ENCODE measurements at places on chromosomes 16 and 17.

- DNase-seq, result peak; percentile 57
Observed at GRCh38 chr17:82204831-82205719, 7.6 kb downstream of the CCDC57 start.

DNA sequence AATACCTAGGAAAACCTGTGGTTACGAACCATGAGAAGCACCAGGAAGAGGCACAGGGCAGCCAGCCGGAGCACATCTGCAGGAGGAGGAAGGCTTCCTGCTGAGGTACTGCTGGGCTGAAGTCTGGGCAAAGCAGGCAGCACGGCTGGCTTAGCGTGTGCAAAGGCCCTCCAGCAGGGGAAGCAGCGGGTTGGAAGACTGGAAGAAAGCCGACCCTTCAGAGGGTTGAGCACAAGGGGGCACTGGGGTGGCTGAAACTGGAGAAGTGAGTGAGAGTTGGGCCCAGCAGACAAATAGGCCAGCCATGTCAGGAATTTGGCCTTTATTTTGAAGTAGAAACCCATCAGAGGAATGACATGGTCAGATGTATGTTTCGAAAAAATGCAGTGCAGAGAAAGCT lies 12.1 kb upstream of the HSD3B7 start:
- DNase-seq, result no peak

DNA sequence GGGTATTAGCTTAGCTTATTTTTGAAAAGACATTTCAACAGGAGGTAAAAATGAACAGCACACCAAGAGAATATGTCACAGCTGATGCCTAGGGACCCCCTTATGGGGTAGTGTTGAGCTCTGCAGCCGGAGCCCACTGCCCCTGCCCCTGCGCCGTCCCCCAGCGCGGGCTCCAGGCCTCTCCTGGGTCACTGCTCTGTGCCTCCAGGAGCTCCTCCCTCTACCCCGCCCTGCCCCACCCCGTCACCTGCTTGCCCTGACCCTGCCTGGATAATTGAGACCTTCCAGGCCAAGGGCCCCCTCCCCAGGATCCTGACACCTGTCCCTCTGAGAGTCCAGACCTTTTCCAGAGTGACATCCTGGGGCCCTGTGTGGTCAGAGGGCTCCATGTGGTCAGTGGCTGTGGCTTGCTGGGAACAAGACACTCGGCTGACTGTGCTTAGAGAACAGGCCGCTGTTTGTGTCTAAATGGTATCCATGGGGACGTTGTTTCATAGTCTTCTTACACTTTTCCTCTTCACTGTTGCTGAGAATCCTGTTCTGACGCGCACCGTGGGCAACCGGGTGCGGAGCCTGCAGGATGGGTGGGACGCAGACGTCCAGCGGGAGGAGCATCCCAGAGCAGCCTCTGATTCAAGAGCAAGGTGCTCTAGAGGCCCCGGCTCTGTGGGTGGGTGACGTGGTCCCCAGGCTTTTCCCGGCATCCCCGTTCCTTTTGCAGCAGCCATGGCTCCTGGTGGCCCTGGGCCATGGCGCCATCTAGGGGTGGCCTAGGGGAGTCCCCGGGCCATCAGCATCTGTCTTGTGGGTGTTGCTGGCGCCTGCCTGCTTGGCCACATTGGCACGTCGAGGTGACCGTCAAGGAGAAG lies 20.0 kb upstream of the WFIKKN1 start:
- peak; percentile 41 for DNase-seq

DNA sequence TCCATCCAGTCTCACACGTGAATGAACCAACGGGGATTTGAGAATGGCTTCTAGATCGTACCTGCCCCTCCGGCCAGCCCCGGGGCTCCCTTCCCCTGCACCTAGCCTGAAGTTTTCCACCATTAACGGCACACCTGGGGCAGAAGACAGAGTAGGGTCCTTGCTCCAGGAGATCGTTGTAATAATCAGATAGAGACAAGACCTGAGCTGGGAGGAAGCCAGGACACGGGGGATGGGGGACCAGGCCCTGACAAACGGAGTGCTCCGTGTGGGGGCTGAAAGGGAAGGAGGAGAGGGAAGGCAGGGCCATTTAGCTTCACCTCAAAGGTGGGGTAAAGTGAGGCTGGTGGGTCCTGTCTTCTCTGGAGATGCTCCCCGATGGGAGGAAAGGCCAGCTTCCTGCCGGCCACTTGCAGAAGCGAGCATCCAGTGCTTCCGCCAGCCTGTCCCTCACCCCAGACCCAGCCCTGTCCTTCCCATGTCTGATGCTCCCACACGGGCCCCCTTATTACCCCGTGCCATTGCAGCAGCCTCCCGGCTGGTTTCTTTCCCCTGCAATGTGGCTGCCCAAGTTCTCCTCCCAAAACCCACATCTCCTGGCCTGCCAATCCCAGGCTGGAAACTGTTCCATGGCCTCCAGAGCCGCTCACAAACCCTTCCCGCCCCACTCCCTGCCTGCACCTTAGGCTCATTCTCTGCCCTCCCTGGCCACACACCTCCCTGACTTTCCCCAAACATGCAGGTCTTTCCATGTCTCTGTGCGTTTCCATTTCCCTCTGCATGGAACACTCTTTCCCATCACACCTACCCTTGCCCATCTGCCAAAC lies 79.3 kb downstream of the MRC2 start:
- no peak for DNase-seq

GRCh38 chr16:9660898-9661297 lies 521.3 kb downstream of the GRIN2A start:
- DNase-seq, result no peak

- no peak for DNase-seq
Observed at GRCh38 chr17:28524476-28525424, 18.6 kb downstream of the FOXN1 start.

DNA sequence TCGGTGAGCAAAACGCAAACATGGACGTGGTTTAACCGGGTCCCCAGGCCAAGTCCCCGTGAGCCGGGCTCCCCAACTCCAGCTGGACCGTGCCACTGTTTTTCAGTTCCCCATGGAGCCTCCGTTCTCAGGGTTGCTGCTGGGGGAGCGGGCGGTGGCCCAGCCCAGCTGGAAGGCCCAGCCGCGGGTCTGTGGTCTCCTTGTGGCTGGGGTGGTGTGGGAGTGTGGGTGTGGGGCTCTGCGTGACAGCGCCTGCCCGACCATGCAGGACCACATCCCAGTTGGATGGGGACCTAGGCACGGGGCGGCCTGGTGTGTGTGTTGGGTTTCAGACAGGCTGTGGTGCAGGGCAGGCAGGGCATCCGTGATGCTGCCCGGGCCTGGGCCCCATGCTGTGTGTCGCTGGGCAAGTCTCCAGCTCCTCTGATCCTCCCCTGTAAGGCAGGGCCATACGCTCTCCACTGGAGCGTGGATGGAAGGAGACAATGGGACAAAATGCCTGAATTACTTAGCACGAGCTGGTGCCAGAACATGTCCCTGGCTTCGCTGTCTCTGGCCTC lies 40.3 kb downstream of the COX4I1 start:
- DNase-seq, result no peak

- DNase-seq, result no peak
Observed at GRCh38 chr17:68449021-68449739, 8.1 kb downstream of the WIPI1 start.

DNA sequence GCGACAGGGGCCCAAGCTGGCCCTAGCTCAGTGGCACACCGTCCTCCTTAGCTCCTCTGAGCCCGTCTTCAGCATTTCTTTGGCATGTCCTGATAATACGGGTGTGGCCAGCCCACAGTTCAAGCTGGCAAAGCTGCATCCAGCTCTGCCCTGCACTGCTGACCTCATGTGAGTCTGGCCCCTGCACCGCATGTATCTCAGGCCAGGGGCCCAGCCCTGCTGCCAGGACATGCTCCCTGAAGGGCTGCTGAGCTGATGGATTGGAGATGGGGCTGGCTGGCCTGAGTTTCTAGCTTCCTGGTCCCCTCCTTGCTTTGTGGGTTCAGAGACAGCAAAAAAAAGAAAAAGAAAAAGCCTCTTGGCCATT lies 2.4 kb downstream of the DOC2B start:
- no peak for DNase-seq

DNA sequence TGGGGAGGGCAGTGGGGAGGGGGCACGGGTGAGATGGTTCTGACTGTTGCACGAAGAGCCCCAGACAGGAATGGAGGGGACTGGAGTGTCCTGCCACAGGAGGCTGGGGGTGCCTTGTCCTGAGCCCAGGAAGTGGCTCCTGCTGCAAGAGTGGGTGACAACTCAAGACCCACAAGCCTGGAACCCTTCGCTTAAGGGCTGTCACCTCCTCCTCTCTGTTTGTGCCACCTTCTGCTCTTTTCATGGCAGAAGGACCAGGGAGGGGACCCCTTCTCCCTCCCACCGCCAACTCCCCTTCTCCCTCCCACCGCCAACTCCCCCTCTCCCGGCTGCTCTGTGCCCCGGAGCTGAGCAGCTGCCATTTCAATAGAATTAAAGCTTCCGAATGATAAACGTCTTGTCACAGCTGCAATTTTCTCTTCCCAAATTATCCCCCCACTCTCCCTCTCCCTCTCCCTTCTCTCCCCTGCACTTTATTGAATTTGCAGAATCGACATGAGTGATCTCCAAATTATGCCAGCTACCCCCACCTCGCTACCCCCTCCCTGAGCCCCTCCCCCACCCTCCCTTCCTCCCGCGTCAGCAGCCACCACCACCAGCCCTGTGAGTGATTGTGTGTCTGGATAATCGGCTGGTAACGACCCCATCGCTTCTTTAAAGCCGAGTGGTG lies 13.7 kb downstream of the GJD3 start:
- no peak for DNase-seq
